Activated T-cell treated with anti-CD3 and anti-CD28 coated beads, Interleukin-2, amount 50 U/mL, for 1 hour (primary cell): ENCODE measurements at places on chromosomes 7 and 10.

GRCh38 chr10:125633517-125633999, 49.4 kb downstream of the TEX36 start:
- DNase-seq, result no peak

DNA sequence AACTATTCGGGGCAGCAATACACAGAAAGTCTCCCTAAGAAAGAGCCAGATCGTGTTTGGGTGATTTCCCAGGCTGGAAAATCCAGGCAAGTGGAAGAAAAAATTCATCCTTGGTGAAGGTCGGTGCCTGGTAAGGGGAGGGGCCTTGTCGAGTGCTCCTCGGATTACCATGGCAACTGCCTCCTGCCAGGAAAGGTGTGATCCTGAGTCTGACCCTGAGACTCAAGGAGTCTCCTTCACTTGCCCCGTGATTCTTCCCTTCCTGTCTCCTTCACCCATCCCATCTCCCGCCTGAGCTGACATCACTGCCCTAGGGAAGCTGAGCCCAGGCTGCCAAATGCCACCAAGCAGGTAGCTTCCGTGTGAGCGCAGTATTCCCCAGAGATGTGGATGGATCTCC, 112.2 kb downstream of the MYL10 start:
- DNase-seq, result no peak

GRCh38 chr7:33040803-33041516, 21.6 kb downstream of the NT5C3A start:
- DNase-seq, result peak; percentile 46

- DNase-seq, result peak; percentile 42
These were observed 176.5 kb downstream of the TCF7L2 start for GRCh38 chr10:113126229-113127201.

- DNase-seq, result no peak
These were observed 11.2 kb upstream of the CXCL12 start for GRCh38 chr10:44395902-44396670.

GRCh38 chr7:96167424-96167823, 154.5 kb downstream of the SLC25A13 start:
- DNase-seq, result no peak

DNA sequence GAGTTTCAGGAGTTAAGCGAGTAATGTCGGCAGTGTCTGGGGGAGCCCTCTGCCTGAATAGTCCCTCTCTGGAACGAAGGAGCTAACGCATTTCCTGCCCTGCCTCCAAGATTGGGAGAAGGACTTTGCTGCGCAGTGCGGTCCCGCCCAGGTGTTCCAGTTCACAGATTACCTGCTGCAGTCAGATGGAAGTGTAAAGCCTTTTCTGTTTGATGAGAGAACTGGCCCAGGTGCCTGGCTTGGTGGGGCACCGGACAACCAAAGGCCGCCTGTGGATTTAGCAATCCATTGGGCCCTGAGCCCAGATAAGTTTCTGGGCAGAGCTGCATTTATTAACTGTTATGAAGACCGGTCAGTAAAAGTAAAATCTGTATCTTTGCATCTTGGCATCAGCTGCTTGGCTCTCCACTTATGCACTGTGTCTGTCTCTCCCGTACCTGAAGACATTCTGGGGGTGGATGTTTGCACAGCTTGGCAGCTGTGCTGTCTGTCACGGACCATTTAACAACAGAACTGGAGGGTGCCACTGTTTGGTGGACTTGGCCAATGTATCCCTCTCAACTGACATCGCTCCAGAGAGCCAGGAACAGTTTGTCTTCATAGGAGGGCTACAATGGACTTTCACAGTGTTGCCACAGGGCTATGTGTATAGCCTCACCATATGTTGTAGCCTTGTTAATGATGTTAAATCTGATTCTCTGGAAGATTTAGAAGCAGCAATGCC, 654.7 kb upstream of the ZWINT start:
- DNase-seq, result no peak

DNA sequence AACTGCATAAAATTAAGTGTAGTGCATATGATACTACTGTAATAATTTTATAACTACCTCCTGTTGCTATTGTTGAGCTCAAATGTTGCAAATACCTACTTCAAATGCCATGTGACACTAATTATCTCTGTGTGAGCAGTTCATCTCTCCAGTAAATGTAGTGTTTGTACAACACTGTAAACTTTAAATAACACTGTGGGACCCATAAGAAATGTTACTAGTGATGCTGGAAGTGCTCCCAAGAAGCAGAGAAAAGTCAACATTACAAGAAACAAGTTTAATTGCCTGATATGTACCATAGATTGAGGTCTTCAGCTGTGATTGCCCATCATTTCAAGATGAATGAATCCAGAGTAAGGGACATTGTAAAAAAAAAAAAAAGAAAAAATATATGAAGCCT, 39.9 kb downstream of the RALA start:
- no peak for DNase-seq

GRCh38 chr7:113331155-113331898, 213.0 kb upstream of the SMIM30 start:
- no peak for DNase-seq

DNA sequence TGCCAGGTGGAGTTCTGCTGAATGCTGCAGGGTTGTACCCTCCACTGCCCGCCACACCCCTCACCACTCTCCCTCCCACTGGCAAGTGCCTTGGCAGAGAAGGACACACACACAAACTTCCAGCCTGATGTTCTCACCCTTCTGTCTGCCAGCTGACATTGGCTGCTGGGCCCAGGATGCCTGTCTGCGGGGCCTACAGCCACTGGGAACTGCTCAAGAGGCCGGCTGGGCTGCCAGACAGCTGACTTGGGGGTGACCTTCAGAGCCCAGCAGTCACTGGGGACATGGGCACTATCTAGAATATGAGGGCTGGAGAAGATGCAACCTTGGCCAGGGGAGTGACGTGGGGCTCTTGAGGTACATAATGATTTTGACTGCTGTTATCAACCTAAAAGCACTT, 157.1 kb downstream of the SH3PXD2A start:
- no peak for DNase-seq

GRCh38 chr7:146660839-146661238, 544.2 kb downstream of the CNTNAP2 start:
- no peak for DNase-seq

GRCh38 chr7:95906851-95907250, 134.5 kb downstream of the DYNC1I1 start:
- no peak for DNase-seq

DNA sequence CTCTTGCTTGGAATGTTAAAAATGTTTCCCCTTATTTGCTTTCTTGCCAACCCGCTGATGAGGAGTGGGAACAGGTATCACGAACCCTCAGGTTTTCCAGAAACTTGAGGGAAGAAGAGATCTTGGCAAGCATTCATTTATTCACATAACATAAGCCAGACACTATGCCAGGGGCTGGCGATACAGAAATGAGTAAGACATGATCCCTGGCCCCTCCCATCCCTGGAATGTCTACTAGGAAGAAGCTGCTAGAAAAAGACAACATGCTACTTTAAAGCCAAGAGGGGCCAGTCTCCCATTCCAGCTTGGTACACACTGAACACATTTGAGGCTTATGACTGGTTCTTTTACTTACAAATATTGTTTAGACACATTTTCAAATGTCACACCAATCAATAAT, 26.4 kb downstream of the SLC35B4 start:
- DNase-seq, result no peak

DNA sequence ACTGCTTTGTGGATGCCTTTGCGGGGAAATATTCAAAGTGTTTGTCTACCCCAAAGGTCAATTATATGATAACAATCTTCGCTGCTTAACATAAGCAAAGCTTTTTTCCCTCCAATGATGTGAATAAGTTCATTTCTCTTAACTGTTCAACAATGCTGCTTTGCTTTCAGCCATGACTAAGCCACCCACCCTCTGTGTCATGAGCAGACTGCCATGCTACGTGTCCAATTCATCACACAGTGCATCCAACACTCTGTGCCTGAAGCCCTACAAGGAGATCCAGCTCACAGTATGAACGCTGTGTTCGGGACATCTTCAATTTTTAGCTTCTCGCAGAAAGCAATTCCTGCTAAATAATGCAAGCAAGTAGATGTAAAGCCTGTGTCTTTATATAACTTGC, 5.7 kb upstream of the TAS2R40 start:
- no peak for DNase-seq

DNA sequence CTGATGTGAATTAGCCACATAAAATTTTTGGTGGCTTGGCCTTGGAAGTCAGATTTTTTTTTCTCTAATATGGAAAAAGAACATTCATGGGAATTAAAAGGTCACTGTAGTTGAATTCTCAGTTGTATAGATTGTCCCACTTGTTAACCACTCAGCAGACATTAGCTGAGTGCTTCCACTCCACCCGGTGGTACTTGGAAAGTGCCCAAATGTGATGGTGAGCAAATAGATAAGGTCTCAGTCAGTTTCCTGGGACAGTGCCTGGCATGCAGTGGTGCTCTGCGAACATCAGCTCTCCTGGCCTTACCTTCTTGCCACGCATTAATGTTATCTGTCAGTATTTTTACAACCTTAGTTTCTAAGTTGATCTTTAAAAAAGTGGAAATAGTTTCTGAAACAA, 1.4 kb downstream of the ATP5F1C start:
- DNase-seq, result no peak

DNA sequence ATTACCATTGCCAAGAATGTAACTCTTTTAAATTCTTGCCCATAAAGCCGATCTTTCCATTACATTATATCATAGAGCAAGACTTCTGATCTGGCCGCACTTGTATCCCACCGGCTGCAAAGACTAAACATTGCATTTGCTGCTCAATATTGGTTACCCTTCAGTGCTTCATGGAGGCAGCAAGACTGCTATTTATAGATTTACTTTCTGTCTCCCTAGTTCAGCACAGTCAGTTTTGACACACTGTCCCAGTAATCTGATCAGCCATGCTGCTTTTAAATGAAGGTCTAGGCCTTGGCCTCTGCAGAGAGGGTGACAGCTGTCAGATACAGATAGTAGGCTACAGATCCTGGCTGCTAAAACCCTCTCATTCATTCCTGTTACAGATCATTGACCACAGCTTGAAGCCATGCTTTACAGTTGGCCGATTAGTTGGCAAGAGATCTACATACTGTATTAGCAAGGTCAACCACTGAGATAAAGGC, 562.6 kb upstream of the GALNT17 start:
- no peak for DNase-seq

DNA sequence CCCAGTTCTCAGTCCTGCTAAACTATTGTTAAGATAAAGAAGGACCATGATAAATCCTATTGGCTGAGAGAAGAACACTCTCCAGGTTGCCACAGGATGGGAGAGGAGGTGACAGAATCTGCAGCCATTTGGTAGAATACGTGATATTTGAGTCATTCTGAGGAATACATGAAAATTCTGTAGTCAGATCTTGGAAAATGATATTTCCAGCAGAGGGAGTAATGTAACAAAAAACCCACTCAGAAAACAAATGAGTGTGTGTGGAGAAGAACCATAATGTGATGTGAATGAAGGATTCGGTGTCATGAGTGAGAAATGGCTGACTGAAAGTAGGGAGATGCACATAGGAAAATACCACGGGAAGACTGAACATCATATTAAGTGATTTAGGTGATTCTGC, 128.5 kb upstream of the PFKP start:
- no peak for DNase-seq

- DNase-seq, result no peak
These were observed 403.5 kb downstream of the ARL4A start for GRCh38 chr7:13090959-13091358.

- no peak for DNase-seq
These were observed 147.1 kb upstream of the ASAH2 start for GRCh38 chr10:50398381-50398780.

- peak; percentile 29 for DNase-seq
These were observed 1.1 kb downstream of the RALA start for GRCh38 chr7:39624442-39624807.

- DNase-seq, result peak; percentile 38
These were observed 81.0 kb upstream of the PRSS58 start for GRCh38 chr7:142338633-142339501.

- DNase-seq, result no peak
These were observed 21.4 kb upstream of the SLIT1 start for GRCh38 chr10:97207131-97207530.

DNA sequence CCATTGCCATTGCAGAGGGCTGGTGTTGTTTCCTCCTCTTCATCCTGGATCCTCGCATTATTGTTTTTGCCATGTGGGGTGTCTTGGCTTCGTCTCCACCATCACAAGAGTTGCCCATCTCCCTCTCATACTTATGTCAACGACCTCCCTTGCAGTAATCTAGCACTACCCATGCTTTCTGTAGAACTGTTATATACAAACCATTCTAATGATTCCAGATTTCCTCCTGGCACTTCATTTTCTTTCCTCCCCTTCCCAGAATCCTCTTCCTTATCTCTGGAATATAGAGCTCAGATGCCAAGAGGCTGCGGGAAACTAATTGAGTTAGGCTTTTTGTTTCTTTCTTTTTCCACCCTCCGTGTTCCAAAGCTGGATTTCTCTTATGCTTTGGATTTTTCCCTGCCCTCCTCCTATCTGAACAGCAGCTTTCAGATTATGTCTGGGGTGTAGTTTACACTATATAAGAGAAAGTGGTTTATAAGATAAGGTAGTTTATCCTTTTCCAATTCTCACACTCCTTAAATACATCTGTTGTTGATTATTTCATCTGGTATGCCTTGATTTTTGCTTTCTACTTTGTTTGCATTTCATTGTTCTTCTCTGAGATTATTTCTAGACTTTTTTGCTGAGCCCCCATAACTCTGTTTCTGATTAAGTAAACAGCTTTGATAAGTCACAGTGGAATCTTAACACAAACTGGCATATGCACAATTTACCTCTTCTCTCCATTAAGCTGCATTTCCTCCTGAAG, 264.1 kb downstream of the BICC1 start:
- no peak for DNase-seq

DNA sequence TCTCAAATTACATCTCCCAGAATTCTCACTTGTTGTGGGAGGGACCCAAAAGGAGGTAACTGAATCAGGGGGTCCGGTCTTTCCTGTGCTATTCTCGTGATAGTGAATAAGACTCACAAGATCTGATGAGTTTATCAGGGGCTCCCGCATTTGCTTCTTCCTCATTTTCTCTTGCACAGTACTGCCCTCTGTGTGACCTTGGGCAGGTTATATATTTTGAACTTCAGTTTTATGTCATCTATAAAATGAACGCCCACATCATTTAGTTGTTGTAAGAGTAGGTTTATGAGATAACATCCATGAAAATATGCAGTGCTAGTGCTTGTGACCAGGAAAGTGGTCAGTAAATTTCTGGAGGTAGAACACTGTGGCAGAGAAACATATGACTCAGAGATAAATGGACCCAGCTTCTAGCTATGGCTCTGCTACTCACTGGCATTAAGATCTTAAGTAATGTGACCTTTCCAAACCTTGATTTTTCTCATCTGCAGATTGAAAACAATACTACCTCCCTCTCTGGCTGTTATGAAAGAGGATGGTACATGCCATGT, 44.3 kb downstream of the SCRN1 start:
- DNase-seq, result no peak

- DNase-seq, result no peak
These were observed 16.2 kb upstream of the DLD start for GRCh38 chr7:107874605-107875446.
